HL-60 (cell line): ENCODE measurements at places on chromosomes 3 and 15.

GRCh38 chr15:35728219-35728940 lies 182.4 kb upstream of the DPH6 start:
- DNase-seq = no peak

GRCh38 chr15:73052653-73053397 lies 562 bp downstream of the NEO1 start:
- DNase-seq = no peak

GRCh38 chr3:30180310-30181177 lies 425.9 kb upstream of the TGFBR2 start:
- DNase-seq = peak; percentile 59

GRCh38 chr15:96629511-96629910 lies 299.0 kb downstream of the NR2F2 start:
- DNase-seq = no peak

- no peak for DNase-seq
Measured at GRCh38 chr15:26231096-26231495, 368.0 kb upstream of the ATP10A start.

DNA sequence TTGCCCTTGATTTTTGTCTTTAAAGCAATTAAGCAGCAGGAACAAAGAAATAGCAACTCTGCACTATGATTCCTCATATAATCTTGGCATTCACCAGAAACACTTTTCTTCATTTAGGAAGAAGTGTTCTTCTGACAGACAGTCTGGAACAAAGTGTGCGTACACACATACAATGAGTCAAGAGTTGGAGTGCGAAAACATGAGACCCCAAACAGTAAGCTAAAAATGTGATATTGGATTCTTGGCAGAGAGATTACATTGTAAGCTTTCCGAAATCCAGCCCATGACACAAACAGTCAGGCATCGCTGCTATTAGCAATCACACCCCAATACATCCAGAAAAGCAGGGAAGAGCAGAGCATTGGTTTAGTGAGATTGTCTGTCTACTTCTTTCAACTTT lies 306.7 kb upstream of the TBC1D5 start:
- no peak for DNase-seq

DNA sequence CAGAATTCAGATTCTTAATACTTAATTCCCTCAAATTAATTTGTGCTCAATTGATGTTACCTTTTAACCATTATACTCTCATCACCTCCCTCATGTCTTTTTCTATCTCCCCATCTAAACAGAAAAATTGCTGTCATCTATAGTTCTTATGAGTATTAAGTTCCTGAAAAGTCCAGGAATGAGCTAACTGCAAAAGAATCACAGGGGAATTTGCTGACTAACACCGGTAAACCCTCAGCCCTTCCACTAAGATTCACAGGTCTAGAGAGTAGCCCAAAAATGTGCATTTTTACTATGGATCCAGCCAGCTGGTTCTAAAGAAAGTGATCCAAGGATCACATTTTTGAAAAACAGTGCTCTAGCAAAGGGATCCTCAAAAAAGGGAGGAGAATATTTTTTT lies 67.0 kb downstream of the SETD2 start:
- DNase-seq = no peak

DNA sequence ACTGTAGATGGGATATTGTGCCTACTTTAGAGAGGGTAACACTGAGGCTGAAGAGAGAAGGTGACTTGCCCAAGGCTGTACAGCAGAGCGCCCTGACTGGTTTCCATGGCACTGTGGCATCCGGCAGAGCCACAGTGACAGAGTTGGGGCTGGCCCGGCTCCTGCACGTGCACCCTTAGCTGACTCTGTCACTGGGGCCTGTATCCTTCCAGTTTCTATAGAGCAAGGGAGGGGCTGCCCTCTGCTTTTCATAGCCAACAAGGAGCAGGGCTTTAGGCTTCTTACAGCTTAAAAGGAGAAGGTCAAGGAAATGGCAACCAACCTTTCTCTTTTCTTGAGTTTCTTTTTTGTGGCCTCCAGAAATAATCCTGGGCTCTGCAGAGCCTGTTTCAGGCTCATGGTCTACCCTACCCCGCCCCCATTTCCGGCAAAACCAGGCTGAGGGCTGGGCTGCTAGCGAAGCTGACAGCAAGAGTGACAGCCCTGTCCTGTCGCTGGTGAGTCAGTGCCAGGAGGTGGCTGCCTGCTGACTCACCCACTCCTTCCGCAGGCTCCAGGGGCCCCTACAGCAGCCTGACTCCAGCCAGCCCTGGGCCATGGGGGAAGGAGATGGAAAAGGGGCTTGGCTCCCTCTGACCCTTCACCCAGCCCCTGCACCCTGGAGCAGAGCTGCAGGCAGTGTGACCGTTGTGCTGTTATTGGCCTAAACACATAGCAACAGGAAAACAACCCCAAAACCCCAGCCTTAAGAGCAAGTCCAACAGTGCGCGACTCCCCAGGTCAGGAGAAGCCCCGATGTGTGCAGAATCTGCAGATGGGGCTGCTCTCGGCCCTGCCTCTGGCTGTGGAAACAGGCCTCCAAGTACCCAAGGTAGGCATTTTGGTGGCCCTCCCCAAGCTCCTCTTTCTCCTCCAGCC lies 29.8 kb downstream of the SLC6A6 start:
- DNase-seq = peak; percentile 81

- DNase-seq = no peak
Measured at GRCh38 chr3:27310688-27311087, 58.5 kb downstream of the NEK10 start.

- DNase-seq = no peak
Measured at GRCh38 chr3:40287248-40287647, 22.3 kb upstream of the EIF1B start.

- DNase-seq = no peak
Measured at GRCh38 chr3:185421577-185422232, 58.8 kb downstream of the MAP3K13 start.

DNA sequence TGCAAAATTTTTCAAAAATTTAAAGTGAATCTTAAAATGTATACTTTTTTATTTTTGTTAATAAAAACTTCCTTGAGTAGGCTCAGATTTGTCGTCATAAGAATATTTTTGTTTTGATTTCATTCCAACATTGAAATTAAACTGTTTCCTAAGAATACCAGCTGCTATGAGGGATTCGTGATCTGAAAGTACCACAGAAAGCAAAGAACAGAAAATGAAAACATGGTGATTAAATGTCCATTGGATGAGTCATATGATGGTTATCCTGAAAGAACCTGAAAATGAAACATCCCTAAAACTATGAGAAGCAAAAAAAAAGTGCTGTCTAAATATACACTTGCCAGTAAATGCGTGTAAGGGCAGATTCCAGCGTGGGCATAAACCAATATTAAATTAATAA lies 143.8 kb downstream of the GMNC start:
- no peak for DNase-seq

DNA sequence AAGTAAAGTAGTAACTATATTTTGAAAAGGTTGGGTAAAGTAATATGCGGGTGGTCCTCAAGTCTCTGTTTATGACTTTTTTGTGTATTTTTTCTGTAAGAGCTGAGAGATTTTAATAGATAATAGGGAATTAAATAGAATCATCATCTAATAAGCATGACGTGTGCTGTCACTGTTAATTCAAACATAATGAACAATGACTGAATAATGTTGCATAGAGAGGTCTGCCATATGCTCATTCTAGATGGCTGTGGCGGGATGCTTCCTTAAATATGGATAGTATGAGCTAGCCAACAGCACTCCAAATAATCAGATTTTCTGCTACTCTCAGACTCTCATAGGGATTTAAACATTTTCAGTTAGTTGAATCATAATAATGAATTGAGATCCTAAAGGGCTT lies 302.8 kb upstream of the RBMS3 start:
- DNase-seq = no peak

GRCh38 chr3:32685543-32686185 lies 676 bp downstream of the CNOT10 start:
- peak; percentile 3 for DNase-seq

DNA sequence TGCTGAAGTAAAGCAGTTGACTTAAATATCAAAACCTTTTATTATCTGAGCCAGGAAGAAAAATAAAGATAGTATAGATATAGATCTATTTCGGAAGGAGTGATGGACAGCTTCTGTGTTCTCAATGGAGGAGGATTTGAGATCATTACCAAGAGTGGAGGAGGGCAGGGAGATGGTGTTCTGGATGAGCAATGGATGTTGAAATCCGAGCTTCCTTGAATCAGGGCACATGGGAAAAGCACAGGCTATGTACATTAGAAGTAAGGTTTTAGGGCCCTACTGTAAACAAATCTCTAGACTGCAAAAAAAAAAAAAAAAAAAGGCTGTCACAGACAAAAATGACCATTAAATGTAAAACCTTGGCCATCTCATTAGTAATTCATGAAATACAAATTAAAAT lies 43.2 kb downstream of the GTPBP8 start:
- no peak for DNase-seq

GRCh38 chr15:52710050-52710707 lies 31.0 kb upstream of the ATOSA start:
- no peak for DNase-seq

GRCh38 chr3:124429129-124429815 lies 301.0 kb upstream of the UMPS start:
- no peak for DNase-seq

DNA sequence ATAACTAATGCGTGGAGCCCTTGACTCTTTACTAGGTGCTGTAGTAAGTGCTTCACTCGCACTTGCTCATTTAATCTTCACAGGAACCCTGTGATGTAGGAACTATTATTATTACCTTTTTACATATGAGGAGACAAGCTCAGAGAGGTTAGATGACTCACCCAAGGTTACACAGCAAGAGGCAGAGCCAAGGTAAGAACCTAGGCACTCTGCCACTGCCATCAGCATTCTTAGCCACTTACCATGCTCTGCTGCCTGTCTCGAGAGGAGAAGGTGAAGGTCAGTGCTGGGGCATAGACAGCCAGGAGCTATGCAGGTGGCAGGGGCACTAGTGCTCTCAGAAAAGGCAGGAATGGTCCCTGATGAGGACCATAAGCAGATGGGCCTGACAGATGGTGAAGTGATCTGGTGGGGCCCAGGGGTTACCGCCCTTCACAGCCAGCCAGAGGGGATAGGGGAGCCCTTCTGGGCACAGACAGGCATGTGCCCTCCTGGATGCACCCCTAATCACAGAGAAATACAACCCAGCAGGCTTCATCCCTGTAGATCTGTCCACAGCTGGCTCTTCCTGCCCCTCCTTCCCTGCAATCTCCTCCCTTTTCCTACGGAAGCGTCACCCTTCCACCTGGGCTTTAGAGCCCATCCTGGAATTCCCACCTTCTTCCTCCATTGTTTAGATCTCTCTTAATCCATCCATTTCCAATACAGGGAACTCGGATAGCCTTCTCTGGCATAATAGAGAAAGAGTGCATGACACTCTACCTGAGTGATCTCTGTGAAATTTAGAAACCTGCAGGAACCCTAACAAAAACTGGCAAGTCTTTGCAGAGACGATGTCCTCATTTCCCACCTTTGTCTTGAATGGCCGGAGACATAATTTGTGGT lies 26.9 kb downstream of the ABTB1 start:
- no peak for DNase-seq

DNA sequence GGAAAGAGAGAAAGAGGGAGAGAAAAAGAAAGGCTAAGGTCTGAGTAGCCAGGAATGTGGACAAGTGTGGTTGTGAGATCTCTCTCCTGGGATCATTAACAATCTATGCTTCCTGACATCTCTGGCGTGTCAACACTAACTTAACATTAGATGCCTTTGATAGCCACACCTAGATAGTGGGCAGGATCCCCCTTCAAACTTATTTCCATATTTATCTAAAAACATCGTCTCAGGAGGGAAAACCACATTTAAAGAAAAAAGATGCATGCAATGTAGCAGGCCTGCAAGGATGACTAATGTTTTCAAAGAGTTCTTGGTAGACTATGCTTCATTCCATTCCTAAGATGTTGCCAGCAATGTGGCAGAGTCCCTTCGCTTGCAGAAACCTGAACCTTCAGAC lies 80.9 kb downstream of the MLH1 start:
- no peak for DNase-seq

DNA sequence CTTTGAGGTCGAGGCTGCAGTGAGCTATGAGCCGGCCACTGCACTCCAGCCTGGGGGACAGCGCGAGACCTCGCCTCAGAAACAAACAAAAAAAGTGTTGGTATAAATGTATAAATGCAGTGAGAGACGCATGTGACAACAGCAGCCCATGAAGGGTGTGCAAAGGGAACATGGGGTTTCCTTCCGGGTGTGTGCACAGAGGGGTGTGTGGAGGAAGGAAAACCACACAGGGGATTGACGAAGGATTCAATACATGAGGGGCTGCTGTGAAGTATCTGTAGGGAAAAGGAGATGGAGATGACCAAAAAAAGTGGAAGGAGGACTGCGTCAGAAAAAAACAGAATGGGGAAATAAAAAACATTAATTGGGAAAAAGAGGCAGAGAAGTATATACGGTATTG lies 1.1 kb downstream of the MTFMT start:
- no peak for DNase-seq

DNA sequence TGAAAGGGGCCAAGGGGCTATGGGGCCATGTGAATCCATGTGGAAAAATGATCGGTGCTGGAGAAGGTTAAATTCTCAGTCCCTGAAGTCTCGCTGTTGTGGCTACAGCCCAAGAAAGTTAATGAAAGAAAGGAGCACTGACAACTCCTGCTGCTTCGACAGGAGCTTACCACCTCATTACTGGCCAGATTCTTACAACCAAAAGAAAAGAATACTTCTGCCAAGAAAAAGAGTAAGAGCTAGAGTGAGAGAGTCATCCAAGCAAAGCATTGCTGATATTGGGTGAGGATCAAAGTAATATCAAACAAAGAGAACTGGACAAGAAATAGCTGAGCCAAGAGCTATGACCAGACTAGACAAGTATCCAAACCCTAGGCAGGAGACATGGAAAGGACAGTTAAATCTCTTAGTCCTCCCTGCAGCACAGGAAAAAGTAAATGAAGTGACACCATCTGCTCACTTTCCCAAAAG lies 348.4 kb upstream of the PLSCR5 start:
- no peak for DNase-seq

- DNase-seq = no peak
Measured at GRCh38 chr3:115190747-115191146, 43.7 kb upstream of the ZBTB20 start.

- DNase-seq = no peak
Measured at GRCh38 chr3:64150623-64151207, 74.6 kb downstream of the PRICKLE2 start.

GRCh38 chr3:14267976-14268375 lies 89.4 kb downstream of the LSM3 start:
- DNase-seq = no peak

DNA sequence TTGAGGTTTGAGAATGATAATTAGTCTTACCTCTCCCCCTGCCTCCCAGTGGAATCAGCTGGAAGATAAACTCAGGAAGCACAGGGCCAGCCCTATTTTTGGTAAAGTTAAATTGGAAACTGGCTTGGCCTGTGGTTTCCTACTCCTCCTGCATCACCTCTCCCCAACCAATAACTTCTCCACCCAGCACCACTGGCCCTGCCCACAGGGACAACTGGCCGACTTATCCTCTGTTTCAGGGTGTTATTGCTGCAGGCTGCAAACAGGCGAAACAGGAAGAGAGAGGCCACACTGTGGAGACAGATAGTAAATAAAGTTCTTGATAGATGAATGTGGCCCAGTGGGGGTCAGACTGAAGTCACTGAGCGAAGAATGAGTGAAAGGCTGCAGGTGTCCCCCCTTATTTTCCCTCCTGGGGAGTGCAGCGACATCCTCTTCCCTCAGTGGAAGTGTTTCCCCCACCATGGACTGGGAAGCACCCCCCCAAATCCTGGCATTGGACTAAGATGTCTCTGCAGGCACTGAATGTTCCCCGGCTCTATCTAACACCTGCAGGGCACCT lies 47.1 kb downstream of the PDIA5 start:
- no peak for DNase-seq

GRCh38 chr3:158808697-158809096 lies 6.8 kb downstream of the MFSD1 start:
- peak; percentile 87 for DNase-seq
